NCI-H524 (cell line): ENCODE measurements at places on chromosomes 3 and 15.

- no peak for DNase-seq
These were observed 6.5 kb downstream of the BCHE start for GRCh38 chr3:165830746-165831145.

DNA sequence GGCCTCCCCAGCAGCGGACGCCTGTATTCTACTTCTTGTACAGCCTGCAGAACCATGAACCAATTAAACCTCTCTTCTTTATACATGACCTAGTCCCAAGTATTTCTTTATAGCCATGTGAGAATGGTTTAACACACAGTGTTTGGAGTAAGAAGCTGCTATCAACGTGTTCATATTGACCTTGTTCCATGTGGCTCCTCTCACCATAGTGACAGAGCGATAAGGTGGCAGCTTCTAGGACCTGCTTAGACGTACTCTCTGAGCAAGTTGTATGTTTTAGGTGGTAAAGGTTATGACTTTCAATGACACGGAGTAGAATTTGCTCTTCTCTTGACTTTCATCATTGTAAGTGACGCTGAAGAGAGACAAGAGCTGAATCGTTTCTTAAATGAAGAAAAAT, 157.7 kb upstream of the SLCO3A1 start:
- no peak for DNase-seq

DNA sequence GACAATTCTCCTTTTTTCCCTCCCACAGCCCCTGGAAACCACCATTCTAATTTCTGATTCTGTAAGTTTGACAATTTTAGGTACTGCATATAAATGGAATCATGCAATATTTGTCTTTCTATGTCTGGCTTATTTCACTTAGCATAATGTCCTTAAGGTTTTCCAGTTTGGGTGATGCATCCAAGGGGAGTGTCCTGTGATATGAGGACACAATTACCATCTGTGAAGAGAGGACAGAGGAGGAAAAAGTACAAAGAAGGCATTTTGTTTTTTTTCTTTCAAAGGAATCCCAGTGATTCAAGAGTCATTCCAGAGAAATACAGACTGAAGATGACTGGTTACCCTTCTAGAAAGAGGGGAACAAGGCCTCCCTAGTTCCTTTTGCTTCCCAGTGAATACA, 514.7 kb upstream of the TGFBR2 start:
- DNase-seq = no peak

DNA sequence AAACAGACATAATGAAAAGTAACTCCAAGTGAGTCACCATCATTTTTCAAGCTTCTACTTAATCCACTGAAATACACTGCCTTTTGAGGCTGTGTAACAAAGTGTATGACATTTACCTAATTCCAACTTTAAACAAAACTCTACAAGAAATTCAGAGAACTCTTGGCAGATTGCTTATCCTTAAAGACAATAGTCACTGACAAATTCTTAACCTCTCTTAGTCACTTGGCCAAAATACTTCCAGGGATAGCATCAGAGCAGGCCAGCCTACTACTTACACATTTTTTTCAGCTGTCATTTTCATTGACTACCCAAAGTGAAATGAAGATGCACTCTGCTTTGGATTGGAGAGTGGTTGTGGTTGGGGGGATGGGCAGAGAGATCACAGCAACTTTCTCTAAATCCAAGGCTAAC, 3.6 kb downstream of the WWTR1 start:
- DNase-seq = no peak

DNA sequence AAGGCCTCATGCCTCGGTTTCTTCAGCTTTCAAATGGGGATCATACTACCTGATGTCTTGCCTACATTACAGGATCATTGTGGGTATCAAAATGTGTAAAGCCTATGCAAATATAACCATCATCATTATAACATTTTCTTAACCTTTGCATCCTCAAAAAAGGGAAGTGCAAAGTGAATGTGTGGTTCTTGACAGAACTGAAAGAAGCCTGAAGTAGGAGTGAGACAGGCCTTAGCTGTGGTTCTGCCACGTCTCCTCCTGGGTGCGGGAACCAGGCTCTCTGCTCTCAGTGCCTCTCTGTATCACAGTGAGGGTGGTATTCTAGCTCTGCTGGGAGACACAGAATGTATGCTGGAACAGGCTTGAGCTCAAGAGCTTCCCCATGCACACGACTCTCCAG, 316.9 kb upstream of the ICE2 start:
- no peak for DNase-seq

DNA sequence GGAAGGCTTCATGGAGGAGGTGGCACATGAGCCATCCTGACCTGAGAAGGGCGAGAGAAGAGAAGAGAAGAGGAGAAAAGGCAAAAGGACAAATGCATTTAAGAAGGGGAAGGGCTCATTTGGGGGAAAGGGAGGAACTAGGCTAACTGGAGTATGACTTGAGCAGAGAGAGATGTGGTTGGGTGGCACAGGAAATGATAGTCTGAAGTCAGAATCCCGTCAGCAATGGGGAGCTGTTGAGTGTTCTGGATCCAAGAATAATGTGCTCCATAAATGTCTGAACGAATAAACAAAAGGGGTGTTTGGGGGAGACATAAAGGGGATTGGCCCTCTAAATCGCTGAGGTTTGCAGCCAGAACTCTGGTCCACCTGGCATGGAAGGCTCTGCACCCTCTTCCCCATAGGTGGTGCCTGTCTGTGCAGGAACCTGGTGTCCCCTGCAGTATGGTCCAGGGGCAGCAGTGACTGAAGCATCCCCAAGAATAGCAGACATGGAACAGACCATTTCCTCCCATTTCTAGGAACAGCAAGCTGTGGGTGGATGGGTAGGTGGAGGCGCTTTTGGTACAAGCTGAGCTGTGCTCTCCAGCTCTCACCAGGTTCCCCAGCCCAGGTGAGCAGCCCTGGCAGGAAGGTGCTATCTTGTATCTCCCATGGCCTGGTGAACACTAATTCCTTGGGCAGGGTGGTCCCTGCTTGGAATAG, 15.2 kb downstream of the CORO2B start:
- no peak for DNase-seq

GRCh38 chr3:152405915-152406802, 137.4 kb downstream of the MBNL1 start:
- DNase-seq = peak; percentile 54

- peak; percentile 83 for DNase-seq
These were observed at the start of gene FBXL22 for GRCh38 chr15:63597038-63597790. FBXL22 (plus strand) TSS chr15:63597387; CDS start chr15:63597393, 6 bp downstream.

- no peak for DNase-seq
These were observed 5.9 kb downstream of the SOX2 start for GRCh38 chr3:181717549-181718171.

DNA sequence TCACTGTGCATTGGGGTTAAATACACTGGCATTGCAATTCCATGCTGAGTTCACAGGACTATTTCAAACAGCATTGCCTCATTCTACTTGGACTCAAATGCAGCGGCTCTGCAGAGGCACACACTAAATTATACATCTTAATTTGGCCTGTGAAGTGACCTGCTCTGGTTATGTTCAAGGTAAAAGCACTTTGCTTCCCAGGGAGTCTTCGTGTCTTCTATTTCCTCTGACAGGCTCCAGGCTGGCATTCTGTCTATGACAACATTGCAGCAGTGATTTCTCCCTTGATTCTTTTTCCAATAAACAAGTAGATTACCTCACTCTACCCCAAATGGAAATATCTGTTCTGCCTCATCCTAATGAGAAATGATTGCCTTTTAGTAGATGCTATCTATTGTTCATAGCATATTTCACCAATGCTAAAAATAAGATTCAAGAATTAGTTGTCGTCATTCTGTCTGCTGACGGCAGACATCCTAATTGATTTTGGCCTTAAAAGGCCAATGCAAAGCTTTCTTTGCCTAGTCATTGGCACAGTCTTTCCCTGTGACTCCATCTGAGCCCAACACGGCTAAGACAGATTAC, 33.8 kb downstream of the FMN1 start:
- no peak for DNase-seq

DNA sequence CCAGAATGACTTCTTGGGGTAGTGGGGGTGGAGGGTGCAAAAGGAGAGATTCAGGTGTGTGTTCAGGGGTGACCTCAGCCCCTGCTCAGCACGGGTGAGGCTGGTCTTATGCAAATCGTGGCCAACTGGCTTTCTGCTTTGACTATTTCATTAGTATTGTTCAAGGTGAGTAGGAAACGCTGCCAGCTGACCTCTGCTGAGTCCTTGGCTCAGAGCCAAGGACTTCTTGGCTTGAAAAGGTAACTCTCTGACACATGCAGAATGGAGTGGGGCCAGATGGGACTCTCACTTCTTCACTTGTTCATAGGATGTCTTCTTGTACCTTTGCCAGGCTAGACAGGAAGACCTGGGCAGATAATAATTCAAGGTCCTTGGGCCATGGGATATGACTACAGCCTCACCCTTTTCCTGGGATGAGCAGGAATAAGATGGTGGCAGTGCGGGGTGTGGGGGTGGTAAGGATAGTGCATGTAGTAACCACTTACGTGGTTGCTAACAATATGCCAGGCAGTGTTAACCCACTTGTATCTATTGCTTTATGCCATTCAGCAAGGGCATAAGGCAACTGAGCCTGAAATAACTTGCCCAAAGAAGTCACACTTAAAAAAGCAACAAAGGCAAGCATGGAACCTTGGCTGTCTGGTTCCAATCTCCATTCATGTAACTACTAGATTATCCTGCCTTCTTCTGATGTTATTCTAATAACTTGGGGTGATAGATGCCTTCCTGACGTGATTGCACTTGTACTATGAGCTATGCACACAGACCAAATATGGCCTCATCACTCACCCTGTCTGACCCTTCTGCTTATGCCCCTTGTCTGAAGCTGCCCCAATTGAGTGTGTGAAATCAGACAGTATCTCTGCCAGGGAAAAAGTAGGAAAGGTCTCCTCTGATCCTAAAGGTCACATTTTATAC, 193.1 kb downstream of the NR1D2 start:
- peak; percentile 52 for DNase-seq

DNA sequence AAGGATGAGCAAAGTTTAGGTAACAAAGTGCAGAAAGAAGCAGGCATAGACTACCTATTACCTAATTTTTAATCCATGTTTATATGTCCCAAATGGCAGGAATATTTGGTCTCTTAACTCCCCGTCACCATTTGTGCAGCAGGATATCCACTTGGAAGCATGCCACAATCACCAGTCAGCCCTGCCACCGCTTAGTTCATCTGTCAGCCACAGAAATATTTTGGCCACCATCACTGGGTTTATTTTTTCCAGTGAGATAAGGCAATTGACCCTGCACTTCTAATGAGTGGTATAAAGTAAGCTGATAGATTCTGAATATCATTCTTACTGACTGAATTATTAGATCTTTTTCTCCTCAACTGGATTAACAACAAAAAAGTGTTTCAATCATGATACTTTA, 152.9 kb upstream of the SOX2 start:
- no peak for DNase-seq

- DNase-seq = no peak
These were observed 59.3 kb downstream of the MCF2L2 start for GRCh38 chr3:183369117-183369516.

DNA sequence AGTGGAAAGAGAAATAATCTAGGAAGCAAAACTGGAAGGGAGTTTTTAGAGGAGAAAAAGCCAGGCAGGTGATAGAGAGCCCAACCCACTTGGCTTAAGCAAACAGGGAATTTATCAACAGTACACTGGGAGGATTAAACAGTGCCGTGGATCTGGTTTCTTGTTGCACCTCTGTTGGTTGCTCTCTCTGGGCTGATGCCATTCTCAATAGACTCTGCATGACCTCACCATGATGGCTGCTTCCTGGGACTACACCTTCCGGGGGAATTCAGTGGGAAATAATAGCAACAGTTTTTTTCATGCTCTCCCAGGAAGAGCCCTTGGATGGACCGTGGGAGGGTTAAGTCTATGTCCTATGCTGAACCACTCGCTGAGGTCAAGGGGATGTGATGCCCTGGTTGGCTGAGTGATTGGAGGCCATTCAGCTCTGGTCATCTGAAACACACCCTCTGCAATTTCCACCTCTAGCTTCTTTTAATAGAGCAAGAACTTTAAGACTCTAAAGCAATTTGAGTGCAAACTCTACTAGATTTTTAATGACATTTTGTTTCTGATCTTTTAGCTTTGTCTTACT, 74.2 kb downstream of the EPHB1 start:
- DNase-seq = no peak
